Psoas muscle (tissue), 8 donors: ENCODE measurements at places on chromosomes 13 and 19. TPM values are rescaled to one million over a fixed set of nuclear protein-coding genes. Genes with fewer than 3 reads are reported as not detected.

Gene U2AF1L4
- polyA plus RNA-seq, result 13.6 TPM

Gene MAP3K10
- polyA plus RNA-seq, result 10.7 TPM

Gene ABCA7
- polyA plus RNA-seq, result 2.6 TPM

Gene MBD3L2B
- not detected for polyA plus RNA-seq

Gene NEK5
- polyA plus RNA-seq, result 0.03 TPM

Gene IGFL3
- polyA plus RNA-seq, result not detected

Gene COX7A1
- polyA plus RNA-seq, result 1,031 TPM
